ENCODE measurements at places on chromosomes 4 and X. TPM values are rescaled to one million over a fixed set of nuclear protein-coding genes. Genes with fewer than 3 reads are reported as not detected.

MAP7D3 gene
- total RNA-seq: 6.3 TPM

FAT1 gene
- 173 TPM for total RNA-seq

NHSL2 gene
- total RNA-seq: 4.7 TPM

DUX4 gene
- not detected for total RNA-seq

FAAH2 gene
- total RNA-seq: not detected

FRG2 gene
- not detected for total RNA-seq

SHROOM2 gene
- total RNA-seq: 2.1 TPM

HEPH gene
- 8.4 TPM for total RNA-seq

PCDH7 gene
- total RNA-seq: 33.4 TPM

MBTPS2 gene
- total RNA-seq: 13.6 TPM

SOX3 gene
- total RNA-seq: not detected

ABCG2 gene
- total RNA-seq: 7.8 TPM

FHIP1A gene
- 15.1 TPM for total RNA-seq

ZAR1 gene
- total RNA-seq: not detected

NXF2B gene
- not detected for total RNA-seq

ACE2 gene
- total RNA-seq: not detected
